ENCODE measurements at places on chromosomes 6 and 20.

GRCh38 chr6:164049517-164049988 lies 635.0 kb downstream of the QKI start:
- no peak for DNase-seq

DNA sequence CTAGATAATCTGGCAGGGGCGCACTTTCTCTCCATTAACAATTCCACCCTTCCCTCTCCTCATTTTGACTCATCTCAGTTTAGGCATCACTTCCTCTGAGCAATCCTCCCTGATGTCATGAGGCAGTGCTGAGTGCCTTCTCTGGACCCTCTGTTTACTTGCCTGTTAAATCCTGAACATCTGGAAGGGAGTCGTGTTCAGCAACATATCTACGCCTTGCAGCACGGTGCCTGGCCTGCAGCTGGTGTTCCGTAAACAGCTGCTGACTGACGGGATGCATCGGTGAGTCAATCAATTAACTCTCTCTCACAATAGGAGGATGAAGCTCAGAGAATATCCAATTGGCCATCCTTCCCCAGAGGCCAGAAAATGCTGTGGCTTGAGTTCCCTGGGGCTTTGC lies 613.5 kb downstream of the PTPRT start:
- DNase-seq = no peak

- DNase-seq = no peak
Measured at GRCh38 chr6:32862725-32863124, 8.7 kb downstream of the PSMB9 start.

DNA sequence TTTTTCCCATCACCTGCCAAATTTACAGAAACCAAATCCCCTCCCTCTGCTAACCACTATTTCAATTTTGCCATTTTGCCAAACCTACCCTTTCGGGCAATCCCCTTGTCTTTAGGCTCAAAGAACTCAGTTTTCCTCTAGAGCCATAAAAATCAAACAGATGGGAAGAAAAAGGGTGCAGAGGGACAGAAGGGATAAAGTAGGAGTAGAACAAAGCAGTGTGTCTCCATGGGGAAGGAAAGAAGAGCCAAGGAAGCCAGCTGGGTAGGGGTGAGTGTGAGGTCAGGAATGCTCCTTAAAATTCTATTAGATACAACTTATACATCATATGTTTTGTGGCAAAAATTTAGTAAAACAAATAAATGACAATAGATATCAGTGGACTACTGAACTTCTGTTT lies 316.5 kb downstream of the BTBD9 start:
- DNase-seq = no peak

DNA sequence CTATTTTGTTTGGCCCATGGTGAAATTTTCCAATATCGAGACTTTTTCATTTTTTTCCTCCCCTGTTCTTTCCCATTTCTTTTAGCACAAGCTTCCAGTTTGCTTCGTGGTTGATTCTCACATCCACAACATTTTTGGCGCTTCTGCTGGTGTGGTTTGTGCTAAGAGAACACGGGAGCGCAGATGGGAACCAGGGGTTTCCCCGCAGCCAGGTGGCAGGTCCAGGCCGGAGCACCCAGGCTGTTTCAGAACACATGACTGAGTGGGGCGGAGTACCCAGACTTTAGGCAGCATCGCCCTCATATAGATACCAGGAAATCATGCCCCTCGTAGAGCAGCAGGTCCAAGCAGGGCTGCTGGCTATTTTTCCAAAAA lies 58.0 kb downstream of the SYTL3 start:
- DNase-seq = no peak

DNA sequence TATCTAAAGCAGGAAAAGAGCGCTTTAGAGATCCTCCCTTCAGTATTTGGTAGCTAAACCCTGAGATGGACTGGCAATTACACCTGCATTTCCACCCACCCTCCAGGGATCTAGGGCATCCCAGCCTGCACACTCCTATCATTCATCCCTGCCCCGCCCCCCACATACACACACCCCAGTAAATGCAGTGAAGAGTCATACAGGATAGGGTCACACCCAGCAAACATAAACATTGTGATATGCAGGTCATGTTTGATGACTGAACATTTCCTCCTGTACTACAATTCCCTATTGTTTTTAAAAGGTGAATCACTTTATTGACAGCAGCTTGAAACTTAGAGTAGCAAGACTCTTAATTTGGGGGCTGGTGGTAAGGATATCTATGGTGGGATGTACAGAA lies 112.9 kb downstream of the FOXO3 start:
- peak; percentile 43 for DNase-seq

DNA sequence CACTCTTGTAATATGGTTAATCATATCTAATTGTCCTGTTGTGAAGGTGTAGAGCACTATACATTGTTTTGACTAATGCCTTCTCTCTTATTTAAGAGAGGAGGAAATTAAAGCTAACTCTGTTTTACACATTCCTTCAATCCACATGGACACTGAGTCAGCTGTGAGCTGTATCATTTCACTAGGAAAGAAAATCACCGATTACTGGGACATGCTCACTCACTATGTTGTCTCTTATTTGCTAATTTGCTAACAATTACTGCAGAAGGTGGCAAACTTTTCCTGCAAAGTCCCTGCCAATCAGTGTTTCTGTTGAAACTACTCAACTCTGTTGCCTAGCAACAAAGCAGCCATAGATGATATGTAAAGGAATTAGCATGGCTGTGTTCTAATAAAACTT lies 98.2 kb downstream of the BCAS1 start:
- no peak for DNase-seq

DNA sequence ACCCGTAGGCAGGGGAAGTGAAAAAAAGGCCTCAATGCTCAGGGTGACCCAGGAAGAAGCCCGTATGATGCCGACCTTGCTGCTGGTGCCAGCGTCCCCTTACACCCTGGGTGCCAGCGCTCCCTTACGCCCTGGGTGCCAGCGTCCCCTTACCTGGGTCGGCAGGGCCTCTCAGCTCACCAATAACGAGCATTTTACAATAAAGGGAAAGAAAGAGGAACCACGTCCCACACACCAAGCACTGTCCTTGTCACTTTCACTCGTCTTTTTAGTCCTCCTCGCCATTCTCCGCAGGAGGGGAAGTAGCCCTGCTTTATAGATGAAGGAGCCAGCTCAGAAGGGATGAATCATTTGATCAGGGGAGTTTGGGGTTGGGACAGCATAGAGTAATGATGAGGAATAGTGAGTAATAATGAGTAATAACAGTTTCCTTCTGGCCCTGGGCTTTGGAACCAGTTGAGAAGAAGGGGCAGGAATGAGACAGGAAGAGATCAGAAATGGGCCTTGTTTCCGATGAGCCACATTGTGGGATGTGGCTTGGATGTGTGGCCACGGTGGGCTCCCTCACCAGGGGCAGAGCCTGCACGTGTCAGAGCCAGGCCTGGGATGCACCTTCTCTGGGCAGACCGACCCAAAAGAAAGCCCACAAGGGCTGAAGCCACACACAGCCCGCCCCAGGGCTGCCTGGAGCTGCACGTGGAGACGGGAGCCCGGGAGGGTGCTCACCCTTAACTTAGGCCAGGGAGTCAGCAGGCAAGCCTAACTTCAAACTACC lies 75.7 kb downstream of the SYNJ2 start:
- peak; percentile 93 for DNase-seq

DNA sequence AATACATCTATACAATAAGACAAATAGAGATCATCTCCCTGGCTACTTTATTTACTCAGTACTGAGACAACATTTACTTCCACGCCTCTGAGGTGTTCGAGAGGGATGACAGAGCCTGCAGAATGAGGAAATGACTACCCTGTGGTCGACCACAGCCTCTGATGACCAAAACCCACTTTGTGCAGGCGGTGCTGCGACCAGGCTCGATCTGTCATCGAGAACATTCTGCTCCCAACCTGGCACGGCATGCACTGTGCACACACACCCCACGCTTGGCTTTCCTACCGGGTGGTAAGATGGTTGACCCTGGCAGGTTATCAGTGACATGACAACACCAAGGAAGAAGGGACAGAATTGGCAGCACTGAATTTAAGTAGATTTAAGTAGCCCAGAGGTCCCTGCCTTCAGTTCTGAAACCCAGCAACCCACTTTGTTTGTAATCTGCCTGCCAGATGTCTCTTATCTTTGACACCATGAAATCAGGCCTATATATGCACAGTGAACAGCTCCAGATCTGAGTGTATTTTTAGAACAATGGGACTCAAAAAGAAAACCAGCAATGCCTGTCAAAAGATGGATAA lies 42.6 kb downstream of the TTI1 start:
- peak; percentile 62 for DNase-seq

- DNase-seq = no peak
Measured at GRCh38 chr6:79712144-79712543, 81.0 kb downstream of the SH3BGRL2 start.

DNA sequence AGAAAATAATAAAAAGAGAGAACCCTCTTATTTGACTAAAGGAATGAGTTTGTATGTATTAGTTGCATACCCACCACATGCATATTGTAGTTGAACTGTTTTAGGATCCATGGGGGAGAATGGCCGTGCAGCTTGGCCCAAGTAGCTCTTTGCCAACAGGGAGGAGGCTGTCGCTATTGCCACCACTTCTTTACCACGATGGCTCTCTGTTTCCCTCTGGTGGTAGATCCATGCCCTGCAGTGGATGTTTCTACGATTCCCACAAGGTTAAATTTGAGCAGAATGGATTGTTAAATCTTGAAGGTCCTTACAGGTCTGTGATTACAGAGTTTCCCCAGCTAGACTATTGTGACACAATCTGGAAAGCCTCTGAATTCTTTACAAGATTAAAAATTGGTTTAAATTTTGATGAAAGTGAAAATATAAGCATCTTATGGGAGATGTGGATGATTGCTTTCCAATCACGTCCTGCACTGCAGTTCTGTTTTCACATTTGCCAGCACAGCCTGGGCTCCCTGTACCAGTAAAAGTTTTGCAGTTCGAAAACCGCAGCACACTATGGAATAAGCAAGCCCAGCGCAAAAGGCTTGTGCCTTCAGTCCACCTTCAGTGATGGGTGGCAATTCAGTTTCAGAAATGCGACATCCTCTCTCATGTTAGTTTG lies 34.4 kb upstream of the FNDC1 start:
- DNase-seq = peak; percentile 79

- no peak for DNase-seq
Measured at GRCh38 chr20:59122566-59122919, 41.1 kb upstream of the ZNF831 start.

DNA sequence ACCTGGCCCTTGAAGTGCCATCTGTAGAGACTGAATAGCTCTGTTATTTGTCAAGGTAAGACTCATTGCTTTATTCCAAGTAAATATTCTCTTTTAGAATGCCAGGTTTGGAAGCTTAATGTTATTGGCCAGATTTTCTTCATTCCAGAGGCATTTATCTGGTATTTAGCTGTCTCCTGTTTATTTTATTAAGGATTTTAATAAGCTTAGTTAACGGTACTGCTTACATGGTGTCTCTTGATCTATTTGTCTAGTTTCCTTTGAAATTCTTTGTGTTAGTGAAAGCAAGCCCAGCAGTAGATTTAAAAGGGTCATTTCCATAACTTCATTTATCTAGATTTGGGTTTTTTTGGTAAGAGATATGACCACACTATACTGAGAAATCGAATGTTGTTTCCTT lies 7.7 kb downstream of the RALY start:
- DNase-seq = no peak

- peak; percentile 95 for DNase-seq
Measured at GRCh38 chr20:36098364-36098763, 56.2 kb upstream of the EPB41L1 start.

Measured in dermis blood vessel endothelial cell (primary cell).